ENCODE measurements at places on chromosomes 12 and 14.

DNA sequence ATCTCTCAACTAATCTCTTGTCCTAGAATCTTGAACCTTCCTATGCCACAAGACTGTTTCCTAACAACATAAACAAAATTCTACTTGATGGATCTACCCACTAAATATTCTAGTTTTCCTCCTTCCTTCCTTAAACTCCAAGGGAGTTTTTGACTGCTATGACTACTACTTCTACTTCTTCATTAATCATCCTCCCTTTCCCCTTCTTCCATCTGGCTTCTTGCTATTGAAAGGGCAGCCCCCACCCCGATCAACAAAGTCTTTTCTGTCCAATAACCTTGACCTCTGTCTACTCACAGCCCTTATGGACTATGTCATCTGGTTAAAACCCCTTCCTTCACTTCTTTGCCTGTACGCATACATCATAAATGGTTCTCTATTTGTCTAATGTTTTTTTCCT is 5.6 kb downstream of the LTA4H start:
- no peaks in the 10 kb centered on the region for H3K36me3 ChIP-seq
- no peak overlapping the region for H3K4me3 ChIP-seq
- DNase-seq = no peak
- peak overlapping the region; percentile 48 for H3K27ac ChIP-seq
- H3K4me1 ChIP-seq = peaks cover 8% of the 10 kb centered on the region

DNA sequence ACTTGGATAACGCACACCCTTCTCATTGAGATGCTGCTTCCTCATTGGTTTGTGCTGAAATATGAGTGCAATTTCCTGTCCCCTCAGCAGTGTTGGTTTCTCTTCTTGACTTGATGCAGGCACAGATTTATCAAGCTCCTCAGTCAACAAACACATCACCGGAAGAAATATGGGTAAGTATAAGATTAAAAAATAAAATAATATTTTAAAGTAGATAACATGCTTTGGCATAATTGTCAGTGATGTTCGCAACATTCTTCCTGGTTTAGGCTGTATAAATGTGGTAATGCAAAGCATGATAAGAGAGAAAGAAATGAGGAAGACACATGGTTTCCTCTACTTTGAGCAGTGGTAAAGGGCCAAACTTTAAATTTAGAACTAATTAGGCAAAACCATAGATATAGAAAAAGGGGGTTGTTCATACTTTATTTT is at the start of gene GPR65:
Gene GPR65 (plus strand): TSS at position 86 of the 432 bp plus-strand sequence. CDS start 5,713 bp downstream, outside the sequence.
- no peak for DNase-seq
- no peaks in the 10 kb centered on the region for H3K4me1 ChIP-seq
- H3K36me3 ChIP-seq = no peaks in the 10 kb centered on the region

GRCh38 chr12:67434671-67435370 is 165.7 kb downstream of the CAND1 start:
- H3K4me1 ChIP-seq = peaks cover 10% of the 10 kb centered on the region
- H3K27me3 ChIP-seq = no peaks in the 10 kb centered on the region
- DNase-seq = no peak
- peak overlapping the region; percentile 3 for H3K27ac ChIP-seq
- H3K4me3 ChIP-seq = no peak overlapping the region

DNA sequence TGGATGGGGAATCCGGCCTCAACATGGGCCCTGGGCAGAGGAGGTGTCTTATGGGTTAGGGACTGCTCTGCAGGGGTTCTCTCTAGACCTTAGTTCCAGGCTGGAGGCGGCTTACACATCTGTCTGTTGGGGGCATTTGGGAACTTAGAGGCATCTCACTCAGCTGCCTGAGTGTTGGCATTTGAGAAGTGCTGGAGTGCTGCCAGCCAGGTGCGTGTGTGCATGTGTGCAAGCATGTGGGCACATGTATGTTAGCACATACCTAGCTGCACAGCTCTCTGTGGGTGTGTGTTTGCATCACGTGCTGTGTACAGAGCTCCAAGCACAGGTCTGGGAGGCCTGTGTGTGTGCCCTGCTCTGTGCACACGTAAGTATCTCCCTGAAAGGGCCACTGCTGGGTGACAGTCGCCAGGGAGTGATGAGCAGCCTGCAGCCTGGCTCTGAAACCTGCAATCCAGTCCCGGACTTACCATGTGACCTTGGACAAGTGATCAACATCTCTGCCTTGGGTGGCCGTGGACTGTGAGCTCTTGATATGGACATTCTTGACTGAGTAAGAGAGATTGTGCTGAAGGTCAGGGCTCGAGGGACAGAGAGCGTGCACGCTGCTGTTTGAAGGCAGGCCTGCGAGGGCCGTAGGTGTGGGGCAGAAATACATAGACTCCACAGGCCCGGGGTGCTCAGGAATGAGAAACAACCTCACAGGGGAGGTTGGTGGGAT is 5.2 kb downstream of the LRTM2 start:
- H3K27me3 ChIP-seq = peaks cover 25% of the 10 kb centered on the region
- H3K4me1 ChIP-seq = no peaks in the 10 kb centered on the region
- H3K4me3 ChIP-seq = no peak overlapping the region
- no peaks in the 10 kb centered on the region for H3K36me3 ChIP-seq
- DNase-seq = no peak
- no peak overlapping the region for H3K27ac ChIP-seq

DNA sequence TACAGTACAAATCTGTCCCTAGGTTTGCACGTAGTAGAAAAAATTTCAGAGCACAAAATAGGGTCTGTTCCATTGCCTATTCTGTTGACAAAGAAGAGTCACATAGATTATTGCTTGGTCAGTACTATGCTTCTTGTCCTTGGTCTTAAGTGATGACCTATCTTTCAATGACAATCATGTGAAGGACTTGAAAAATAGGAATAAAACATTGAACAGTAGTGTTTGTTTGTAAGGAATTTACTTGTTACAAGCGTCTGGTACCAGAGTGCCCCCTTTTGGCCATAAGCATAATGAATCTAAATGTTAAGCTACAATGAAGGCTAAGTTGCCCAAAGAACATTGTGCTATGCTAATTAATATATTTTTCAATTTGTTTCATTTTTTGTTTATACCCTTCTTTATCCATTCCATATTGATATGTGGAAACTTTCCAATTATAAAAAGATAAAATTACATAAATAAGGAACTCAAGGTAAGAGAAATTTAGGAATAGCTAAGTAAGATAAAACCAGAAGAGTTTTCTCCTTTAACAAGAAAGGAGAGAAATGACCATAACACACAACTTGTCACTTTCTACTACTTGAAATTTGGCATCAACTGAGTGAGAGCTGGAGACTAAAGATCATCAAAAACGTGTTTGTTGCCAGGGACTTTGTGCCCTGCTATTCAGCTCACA is 204.7 kb downstream of the EPS8 start:
- no peak for DNase-seq
- H3K27ac ChIP-seq = no peak overlapping the region
- no peaks in the 10 kb centered on the region for H3K27me3 ChIP-seq
- H3K4me1 ChIP-seq = no peaks in the 10 kb centered on the region

- no peak for DNase-seq
- H3K27ac ChIP-seq = no peak overlapping the region
- H3K27me3 ChIP-seq = no peaks in the 10 kb centered on the region
Observed at GRCh38 chr12:64652346-64652745, 42.1 kb downstream of the RASSF3 start.

DNA sequence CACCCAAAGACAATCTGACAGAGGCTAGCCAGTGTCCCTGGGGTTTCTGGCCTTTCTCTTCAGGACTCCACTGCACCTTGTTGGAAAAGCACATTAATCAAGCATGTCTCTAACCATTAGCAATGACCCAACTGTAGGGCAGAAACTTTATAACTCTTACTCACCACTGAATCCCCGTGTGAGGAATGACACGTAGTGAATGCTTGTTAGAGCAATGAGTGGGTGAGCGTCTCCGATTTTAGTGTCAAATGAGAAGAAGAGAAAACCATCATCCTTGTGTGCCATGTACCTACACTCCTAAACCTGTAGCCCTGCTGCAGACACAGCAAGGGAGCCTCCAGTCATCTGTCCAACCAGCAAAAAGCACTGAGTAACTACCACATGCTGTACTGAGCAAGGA is 56.5 kb upstream of the GPR68 start:
- no peak overlapping the region for H3K4me3 ChIP-seq
- no peak for DNase-seq
- no peaks in the 10 kb centered on the region for H3K4me1 ChIP-seq
- H3K27ac ChIP-seq = no peak overlapping the region
- peaks cover 94% of the 10 kb centered on the region for H3K36me3 ChIP-seq

DNA sequence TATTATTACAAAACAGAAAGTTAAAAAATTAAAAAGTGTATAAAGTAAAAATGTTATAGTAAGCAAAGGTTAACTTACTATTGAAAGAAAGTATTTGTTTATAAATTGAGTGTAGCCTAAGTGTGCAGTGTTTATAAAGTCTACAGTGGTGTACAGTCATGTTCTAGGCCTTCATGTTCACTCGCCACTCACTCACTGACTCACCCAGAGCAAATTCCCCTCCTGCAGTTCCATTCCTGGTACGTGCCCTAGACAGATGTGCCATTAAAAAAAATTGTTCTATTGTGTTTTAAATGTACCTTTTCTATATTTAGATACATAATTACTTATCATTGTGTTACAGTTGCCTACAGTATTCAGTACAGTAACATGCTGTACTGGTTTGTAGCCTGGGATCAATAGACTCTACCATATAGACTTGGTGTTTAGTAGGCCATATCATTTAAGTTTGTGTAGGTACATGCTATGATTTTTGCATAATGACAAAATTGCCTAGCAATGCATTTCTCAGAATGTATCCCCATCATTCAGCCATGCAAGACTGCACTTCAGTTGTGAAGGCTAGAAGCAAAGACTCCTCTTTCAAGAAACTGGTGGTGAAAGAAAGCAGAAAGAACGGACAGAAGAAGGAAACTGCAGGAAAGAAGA is 100.6 kb downstream of the DACT1 start:
- DNase-seq = no peak
- H3K4me1 ChIP-seq = peaks cover 9% of the 10 kb centered on the region
- no peak overlapping the region for H3K4me3 ChIP-seq
- no peak overlapping the region for H3K27ac ChIP-seq
- no peaks in the 10 kb centered on the region for H3K27me3 ChIP-seq

Data from left lung (tissue), 14 donors.